ENCODE measurements at places on chromosomes 7 and 10.

DNA sequence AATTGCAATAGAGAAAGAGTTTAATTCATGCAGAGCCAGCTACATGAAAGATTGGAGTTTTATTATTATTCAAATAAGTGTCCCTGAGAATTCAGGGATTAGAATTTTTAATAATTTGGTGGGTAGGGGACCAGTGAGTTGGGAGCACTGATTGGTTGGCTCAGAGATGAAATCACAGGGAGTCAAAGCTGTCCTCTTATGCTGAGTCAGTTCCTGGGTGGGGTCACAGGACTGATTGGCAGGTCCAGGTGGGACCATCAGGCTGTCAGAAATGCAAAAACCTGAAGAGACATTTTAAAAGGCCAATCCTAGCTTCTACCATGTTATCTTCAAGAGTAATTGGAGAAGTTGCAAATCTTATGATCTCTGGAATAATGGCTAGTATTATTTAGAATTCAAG is 56.0 kb upstream of the KAT6B start:
- DNase-seq: no peak

GRCh38 chr7:106848851-106849442 is 16.1 kb upstream of the PIK3CG start:
- peak; percentile 99 for DNase-seq

DNA sequence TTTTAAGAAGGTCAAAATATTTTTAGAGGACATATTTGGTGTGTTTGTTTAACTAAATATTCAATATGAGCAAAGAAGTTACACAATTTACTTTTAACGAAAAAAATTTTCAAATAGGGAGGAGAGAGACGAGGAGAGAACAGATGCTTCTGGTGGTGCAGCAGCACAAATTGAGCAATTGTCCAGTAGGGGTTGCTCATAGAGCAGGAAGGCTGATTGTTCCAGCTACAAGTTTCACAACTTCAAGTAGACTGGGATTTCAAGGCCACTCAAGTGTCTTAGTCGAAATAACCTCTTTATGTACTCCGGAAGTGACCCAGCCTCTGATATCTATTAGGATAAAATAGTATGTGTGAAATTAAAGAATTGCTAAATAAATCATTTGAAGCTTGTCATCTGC is 197.9 kb downstream of the HDAC9 start:
- peak; percentile 55 for DNase-seq

GRCh38 chr10:14413523-14413922 is 82.8 kb upstream of the FRMD4A start:
- no peak for DNase-seq

DNA sequence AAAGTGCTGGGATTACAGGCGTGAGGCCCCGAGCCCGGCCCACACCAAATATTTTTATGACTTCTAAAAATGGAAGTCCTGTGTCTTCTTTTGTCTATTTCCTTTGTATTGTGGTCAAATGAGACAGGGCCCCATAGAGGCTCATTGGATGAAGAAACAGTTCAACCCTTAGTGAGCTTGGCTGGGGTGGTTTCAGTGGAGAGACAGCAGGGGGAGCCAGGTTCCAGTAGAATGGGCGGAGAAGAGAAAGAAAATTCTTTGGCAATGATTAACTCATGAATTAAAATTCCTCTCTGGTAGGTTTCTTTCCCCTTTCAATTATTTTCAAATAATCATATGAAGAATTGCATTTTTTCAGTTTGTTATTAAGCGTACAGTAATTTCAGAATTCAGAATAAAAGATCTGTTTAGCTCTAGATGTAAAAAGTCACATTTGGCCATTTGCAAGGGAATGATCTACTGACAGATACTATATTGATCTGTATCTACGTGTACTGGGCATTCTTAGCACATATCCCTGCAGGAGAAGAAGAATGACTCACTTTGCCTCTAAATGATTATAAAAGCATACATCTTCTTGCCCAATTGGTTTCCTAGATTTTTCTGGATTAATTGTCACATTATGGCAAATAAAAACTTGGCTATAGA is 43.2 kb downstream of the PNLIPRP3 start:
- DNase-seq: peak; percentile 72

GRCh38 chr10:75106242-75106641 is 5.2 kb upstream of the SAMD8 start:
- DNase-seq: no peak

- no peak for DNase-seq
Measured at GRCh38 chr10:71075759-71076472, 136.5 kb upstream of the UNC5B start.

DNA sequence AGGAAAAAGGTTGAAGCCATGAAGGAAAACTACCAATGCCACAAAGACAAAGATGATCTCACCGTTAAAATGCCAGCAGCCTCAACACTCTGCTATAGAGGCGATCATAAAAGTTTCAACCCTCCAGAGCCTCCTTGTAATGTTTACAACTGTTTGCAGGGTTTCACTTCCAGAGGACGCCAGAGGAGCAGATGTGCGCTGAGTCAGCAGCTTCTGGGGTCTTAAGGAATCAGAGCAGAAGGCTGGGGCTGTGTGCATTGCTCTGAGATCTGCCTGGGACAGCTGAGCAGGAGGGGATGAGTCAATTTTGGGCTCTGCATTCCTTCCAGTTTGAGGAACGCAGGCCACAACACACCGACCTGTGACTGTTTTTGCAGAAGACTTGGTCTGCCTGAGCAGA is 98.3 kb downstream of the TMEM130 start:
- no peak for DNase-seq

DNA sequence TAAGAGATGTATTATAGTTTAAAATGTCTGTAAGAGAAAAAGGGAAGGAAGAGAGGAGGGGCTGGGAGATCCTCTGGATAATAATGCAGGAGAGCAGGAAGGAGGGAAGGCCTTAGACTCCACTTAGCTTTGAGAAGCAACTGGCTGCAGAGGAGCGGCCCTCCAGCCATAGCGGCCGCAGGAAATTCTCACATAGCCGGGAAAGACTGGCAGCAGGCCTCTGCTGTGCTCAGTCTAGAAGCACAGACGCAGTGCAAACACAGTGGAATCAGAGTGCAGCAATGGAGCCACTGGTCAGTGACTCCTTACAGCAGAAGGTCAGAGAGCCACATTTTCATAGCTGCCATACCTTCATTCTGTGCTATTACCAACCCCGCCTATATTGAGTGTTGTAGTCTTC is 153.3 kb downstream of the VWC2 start:
- no peak for DNase-seq

DNA sequence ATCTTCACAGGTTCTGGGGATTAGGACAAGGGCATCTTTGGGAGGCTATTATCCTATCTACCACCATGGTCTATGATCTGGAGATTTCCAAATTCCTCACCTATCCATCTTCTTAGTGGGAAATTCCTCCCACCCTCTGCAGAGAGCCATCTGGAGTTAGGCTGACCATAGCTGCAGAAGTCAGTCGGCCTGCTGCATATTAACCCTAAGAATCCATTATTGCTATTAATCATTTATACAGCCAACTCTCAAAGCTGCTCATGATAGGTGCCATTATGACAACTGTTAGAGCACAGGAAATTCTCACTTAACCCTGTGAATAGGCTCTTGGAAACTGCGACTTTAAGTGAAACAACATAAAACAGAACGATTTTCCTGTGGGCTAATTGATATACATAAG is 60.4 kb downstream of the FRMD4A start:
- DNase-seq: no peak

GRCh38 chr10:5604236-5604925 is 62.0 kb downstream of the ASB13 start:
- DNase-seq: no peak

GRCh38 chr7:136956671-136957070 is 88.2 kb downstream of the CHRM2 start:
- no peak for DNase-seq

GRCh38 chr10:131127138-131127589 is 184.4 kb downstream of the TCERG1L start:
- no peak for DNase-seq

- DNase-seq: no peak
Measured at GRCh38 chr7:138595454-138595853, 105.7 kb downstream of the SVOPL start.

GRCh38 chr7:148587076-148587475 is 3.5 kb upstream of the C7orf33 start:
- no peak for DNase-seq

- DNase-seq: peak; percentile 37
Measured at GRCh38 chr10:18689498-18689897, 30.3 kb downstream of the ARL5B start.

- peak; percentile 77 for DNase-seq
Measured at GRCh38 chr7:45923290-45923689, 2.2 kb upstream of the IGFBP3 start.

DNA sequence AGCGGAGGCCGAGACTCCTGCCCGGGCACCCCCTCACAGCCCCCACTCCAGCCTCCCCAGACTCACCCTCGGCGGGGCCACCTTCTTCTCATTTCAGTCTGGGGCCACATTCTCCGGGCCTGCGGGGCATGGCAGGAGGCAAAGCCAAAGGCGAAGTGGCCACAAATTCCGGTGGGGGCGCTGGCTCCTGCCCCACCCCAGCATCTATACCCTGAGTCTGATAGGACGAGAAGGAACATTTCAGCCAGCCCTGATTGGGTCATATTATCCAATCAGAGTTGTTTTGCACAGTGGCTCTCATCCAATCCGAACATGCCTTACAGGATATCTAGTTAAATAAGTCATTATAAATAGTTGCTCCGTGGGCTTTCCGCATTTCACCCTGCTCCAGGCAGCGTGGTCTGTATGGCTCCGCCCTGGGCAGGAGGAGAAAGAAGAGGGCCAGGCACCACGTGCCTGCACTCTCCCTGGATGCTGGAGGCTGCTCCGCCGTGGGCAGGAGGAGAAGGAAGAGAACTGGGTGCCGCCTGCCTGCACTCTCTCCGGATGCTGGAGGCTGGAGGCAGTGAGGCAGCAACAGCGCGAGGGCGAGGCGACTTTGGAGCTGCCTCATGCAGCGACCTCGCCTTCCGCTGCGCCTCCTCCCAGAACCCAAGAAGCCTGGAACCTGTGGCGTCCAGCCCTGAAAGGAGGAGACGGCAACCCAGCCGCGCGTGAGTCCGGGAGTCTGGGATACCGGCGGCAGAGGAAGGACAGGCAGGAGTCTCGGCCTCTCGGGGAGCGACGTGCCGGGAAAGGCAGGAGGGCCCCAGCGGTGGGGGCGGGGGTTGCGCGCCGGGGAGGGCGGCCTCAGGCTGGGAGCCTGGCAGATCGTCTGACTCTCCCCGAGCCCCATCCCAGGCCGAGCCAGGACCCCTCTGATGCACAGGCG is 162.9 kb downstream of the ZNF33B start:
- peak; percentile 86 for DNase-seq

DNA sequence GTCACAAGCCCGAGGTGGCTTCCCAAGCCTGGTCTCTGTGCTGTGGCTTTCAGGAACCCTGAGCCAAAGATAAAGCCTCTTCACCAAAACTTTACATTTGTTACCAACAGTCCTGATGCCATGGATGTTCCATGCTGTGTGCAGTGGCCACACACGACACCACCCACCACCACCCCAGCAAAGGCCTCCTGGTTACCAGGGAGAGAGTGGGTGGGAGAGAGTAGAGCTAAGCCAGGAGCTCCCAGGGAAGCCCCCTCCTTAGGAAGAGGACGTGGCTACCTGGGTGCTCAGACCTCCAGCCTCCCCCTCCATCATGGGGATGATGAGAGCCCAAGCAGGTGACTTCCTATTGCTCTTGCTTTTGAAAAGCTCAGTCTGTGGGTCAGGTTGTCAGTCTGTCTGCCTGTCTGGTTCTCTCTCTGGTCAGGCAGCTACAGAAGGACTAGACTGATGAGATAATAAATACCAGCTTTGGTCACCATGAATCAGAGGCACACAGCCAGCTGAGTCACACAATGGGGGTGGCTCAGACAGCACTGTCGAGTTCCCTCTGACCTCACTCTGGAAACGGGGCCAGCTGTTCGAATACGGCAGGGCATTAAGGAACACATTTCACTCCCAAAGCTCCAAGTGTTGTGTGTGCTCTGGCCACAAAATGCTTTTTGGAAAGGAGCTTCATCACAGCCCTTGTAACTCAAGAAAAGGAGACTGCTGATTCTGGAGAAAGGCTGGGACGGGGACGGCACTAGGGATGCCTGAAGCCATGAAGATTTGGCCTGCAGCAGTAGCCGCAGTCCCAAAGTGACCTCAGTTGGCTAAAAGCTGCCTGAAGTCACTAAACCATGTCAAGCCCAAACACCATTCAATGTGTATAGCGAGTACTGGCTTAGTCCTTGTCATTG is 166.0 kb downstream of the FANK1 start:
- DNase-seq: peak; percentile 96

DNA sequence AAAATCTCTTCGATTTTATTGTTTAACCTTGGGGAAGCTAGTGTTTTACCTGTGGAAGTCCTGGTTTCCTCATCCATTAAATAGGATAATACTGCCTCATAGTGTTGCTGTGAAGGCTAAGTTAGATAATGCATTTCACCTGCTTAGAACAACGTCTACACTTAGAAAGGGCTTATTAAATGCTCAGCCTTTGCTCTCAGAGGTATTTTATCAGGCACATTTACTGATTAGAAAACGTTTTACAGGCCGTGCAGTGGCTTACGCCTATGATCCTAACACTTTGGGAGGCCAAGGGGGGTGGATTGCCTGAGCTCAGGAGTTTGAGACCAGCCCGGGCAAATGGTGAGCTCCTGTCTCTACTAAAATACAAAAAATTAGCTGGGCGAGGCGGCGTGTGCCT is 144.4 kb downstream of the INSYN2A start:
- no peak for DNase-seq

GRCh38 chr10:70130878-70131559 is 1.6 kb downstream of the AIFM2 start:
- DNase-seq: no peak

- DNase-seq: no peak
Measured at GRCh38 chr7:130366564-130366963, 13.7 kb upstream of the CPA1 start.

GRCh38 chr10:59463909-59464308 is 101.6 kb upstream of the FAM13C start:
- DNase-seq: no peak

DNA sequence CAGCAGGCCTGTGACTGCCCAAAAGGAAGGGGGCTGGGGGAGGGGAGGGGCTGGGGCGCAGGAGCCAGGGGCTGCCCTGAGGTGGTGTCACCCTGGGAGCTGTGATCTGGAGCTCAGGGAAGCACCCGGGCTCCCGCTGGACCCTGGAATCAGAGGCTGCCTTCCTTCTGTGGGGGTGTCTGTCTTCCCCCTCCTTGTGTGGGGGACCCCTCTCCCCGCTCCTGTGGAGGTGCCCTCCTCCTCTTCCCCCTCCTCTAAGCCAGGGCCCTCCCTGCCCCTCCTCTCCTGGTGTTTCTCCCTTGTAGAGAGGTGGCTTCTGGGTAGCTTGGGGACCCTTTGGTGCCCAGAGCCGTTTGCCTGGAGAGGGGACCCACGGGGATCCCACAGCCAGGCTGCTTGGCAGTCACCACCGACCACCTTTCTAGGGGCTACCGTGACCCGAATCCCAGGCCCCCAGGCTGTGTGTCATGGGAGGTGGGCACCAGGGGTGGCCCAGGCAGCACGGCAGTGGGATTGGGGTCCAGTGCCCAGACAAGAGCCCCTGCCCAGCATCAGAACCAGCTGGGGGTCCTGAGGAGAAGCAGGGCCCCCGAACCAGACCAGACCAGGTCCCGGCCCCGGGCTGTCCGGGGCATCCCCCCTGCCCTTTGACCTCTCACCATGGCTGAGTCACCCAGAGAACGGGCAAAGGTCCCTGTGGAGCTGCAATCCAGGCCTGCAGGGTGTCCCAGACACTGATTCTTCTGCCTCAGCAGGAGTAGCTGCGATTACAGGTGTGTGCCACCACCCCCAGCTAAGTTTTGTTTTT is 741 bp downstream of the PRAP1 start:
- DNase-seq: no peak
